ENCODE measurements at places on chromosomes 12 and 14.

GRCh38 chr12:58301038-58301729 lies 359.8 kb downstream of the ATP23 start:
- DNase-seq = no peak

GRCh38 chr12:85814071-85814470 lies 22.1 kb downstream of the RASSF9 start:
- DNase-seq = no peak

GRCh38 chr12:72622556-72622955 lies 350.4 kb downstream of the TRHDE start:
- DNase-seq = no peak

GRCh38 chr14:95683793-95684192 lies 2.4 kb upstream of the TCL1B start:
- DNase-seq = peak; percentile 80

- DNase-seq = no peak
These were observed 204.2 kb upstream of the PLXNC1 start for GRCh38 chr12:93944201-93944600.

DNA sequence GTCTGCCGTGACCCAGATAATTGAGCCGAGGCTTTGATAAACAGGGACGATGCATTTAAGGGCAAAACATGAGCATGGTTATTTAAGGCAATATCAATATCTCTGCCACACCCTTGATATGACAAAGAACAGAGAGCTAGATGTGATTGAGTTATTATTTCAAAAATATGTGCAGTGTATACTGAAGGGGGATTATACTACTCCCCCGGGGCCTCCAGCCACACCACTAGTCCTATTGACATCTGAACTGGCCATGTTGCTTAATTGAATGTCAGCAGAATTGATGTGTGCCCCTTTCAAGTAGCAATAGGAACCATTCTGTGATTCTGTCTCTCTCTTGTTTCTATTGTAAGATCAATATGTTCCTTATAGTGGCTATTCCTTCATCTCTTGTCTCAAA lies 794.8 kb upstream of the SEL1L start:
- no peak for DNase-seq

DNA sequence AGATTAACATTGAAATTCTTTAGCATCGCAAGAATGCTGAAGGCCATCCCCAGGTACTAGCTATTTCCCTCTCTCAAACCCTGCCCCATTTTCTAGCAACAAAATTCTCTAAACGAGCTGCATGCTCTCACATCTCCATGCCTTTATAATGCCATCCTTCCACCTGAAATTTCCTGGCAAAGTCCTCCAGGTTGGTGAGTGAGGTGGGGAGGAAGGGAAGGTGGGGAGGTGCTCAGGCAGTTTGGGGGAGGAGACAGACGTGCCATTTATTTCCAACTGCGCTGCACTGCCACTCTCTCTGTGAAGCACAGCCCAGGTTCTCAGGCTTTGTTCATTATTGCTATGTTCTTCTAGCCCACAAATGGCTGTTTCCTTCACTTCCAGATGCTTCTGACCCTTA lies 208.4 kb downstream of the PAWR start:
- DNase-seq = no peak

Measured in SK-MEL-5 (cell line).